NCI-H2029 treated with DMSO at 0.1 percent for 48 hours (cell line): ENCODE measurements at places on chromosomes 5 and 9.

GRCh38 chr9:137943655-137944054 is 66.1 kb downstream of the CACNA1B start:
- DNase-seq: no peak

- no peak for DNase-seq
Observed at GRCh38 chr9:21761309-21761901, 41.0 kb upstream of the MTAP start.

DNA sequence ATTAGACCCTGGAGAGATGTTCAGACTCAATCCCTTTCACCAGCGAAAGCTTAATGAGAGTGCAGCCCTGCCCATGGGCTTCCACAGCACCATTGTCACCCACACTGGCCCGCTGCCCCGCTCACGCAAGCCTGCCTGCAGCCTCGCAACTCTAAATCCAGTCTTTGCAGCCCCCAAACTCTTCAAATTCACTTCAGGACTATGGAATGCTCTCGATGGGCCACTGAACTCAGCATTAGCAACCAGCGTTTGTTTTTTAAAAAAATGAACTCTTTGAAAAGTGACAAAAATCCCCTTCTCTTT is 17.1 kb downstream of the DCANP1 start:
- DNase-seq: no peak

DNA sequence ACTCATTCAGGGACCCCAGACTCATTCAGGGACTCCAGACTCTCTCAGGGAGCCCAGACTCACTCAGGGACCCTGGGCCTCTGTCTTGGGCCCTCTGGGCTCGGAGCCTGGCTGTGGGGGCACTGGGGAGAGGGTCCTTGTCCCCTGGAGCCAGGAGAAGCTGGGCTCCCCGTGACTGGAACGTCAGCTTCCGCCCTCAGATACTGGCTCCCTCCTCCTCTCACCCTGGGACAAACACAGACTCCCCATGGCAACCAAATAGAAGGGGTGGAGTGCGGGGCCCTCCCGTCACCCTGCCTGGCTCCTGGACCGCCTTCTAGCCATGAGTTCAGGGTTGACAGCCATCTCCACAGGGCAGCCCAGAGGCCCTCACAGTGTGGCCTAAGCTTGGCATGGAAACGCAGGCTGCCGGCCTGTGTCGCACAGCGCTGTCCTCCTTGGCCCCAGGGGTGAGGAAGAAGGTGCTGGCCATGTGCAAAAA is 27.6 kb downstream of the ZDHHC11B start:
- DNase-seq: no peak

DNA sequence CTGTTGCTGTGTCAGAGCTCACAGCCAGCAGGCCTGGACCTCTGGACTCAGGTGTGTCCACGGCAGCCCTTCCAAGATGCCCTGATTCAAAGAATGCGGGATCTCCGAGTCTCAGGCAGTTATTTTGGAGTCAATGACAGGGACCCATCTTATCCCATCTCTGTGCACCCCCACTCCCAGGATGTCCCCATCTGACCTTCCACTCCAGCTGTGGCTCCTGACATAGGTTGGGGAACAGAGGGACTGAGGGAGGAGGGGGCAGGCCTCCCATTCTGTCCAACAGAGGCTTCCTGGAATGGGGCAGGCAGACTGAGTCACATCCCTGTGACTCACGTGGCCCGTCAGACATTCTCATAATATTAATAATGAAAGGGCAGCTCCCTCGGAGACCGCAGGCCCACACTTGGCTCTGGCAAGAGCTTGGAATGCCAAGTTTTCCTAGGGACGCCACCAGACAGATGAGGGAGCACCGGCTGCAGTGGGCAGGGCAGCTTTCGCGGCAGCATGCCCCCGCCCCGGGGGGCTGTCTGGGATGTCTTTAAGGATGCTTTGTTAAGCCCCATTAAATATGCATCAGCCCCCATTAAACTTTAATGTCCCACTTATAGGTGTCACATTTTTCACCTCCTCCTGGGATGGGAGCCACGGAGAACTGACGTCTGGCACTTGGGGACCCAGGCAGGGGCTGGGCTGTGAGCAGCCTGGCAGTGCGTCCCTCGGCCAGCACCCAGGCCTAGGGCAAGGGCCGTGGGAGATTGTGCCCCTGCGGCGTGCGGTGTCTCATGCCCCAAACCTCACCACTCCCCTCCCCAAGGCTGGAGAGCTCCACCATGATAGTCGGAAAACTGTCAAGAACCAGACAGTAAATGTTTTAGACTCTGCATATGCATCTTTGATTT is 23.6 kb upstream of the FIBCD1 start:
- DNase-seq: no peak

- DNase-seq: no peak
Observed at GRCh38 chr5:12315461-12315860, 411.2 kb upstream of the CTNND2 start.

DNA sequence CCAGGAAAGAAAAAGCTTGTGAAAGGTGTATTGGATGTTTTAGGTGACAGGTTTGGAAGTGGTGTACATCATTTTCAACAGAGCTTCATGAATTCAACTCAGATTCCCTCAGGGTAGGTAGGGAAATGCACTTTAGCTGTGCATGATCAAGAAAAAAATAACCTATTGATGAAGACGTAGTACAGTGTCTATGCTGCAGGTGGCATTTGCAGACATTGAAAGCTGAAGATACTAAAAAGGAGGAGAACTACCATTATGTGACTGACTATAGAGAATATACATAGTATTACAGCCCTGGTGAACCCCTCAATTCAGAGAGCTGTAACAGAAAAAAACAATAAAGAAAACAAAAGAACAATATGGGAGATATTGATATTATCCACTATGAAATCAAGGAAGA is 2344.7 kb upstream of the ACO1 start:
- no peak for DNase-seq

DNA sequence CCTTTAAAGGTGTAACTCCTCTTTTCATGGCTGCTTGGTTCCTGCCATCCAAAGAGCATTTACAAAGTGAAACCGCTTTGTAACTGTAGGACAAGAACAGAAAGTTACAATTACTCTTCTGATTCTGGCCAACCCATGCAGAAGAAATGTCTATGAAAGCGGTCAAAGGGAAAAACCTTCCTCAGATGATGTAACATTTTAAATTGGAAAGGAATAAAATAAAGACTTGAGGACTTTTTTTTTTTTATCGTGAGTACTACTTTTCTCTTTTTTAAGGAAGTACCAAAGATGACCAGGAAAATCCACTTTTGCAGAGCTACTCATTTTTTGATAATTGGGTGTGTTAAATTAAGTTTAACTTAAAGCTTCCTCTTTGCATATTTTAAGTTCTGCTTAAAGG is 13.0 kb upstream of the C9orf72 start:
- no peak for DNase-seq
